ENCODE measurements at places on chromosomes 2 and 18. TPM values are rescaled to one million over a fixed set of nuclear protein-coding genes. Genes with fewer than 3 reads are reported as not detected.

- DNase-seq, result no peak
These were observed 68.5 kb upstream of the NFU1 start for GRCh38 chr2:69505710-69506109.

GRCh38 chr18:45009756-45010155 lies 329.1 kb downstream of the SETBP1 start:
- no peak for DNase-seq

DNA sequence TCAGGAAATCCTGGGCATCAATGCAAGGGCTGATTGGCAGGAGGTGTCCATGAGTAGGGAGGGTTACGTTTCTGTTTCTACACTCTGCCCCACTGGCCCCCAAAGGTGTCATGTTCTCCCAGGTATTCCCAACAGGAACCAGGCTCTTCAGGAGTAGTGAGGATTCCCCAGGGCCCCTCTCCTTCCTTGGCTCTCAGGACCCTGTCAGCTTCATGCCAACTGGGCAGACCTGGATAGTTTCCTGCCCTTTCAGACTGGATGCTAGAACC lies 480.6 kb upstream of the HS6ST1 start:
- no peak for DNase-seq

DNA sequence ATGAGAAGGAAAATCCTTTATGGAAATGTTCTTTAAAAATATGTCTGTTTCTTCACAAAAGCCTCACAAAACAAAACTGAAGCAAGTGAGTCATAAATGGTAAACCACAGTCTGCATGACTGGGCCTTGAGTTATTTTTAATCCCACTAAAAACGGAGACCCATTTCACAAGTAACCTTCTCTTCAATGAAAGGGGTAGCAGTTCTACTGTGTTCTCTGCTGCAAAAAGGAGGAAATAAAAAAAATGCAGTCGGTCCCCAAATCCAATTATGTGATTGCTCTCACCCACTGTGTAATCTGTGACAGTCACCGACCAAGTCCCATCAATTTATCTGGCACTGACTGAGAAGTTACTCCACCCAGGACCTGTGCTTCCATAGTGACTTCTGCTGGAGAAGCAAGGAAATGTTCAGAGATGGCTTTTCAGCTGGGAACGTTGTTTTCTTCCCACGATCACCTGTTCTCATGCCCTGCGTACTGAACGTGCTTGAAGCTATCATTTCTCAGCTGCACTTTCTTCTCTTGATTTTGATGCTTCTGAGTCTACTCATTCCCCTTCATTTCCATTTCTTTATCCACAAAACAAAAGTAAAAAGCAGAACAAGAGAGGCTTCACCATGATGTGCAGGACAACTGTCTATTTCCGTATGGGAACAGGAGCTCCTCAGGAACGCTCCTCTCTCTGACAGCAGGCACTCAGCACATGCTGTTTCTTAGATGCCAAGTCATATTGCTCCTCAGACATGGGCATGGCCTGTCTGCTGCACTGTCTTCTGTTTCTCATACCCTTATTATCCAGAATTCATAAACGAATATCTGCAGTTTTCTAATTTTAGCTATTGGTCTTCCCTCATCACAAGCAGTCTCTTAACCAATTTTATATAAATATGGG lies 80.0 kb upstream of the TMEM200C start:
- DNase-seq, result no peak

DNA sequence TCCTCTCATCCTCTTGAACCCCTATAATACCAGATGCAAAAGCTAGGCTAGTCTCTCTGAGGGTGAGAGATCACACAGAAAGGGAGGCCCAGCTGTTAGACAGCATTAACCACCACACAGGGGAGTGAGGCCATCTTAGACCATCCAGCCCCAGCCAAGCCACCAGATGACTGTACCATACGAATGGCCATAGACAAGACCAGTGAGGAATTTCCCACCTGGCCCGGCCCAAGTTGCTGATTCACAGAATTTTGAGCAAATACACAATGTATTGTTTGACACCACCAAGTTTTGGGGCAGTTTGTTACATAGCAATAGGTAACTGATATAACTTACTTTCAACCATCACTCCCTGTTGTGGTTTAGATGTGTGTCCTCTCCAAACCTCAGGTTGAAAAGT lies 98.2 kb upstream of the CTNNA2 start:
- no peak for DNase-seq

GRCh38 chr2:173402405-173402974 lies 47.8 kb downstream of the CDCA7 start:
- no peak for DNase-seq

GRCh38 chr2:43611987-43612894 lies 16.4 kb upstream of the THADA start:
- no peak for DNase-seq

Gene LIPG
- 1.5 TPM for total RNA-seq

Gene TIA1
- 121 TPM for total RNA-seq

DNA sequence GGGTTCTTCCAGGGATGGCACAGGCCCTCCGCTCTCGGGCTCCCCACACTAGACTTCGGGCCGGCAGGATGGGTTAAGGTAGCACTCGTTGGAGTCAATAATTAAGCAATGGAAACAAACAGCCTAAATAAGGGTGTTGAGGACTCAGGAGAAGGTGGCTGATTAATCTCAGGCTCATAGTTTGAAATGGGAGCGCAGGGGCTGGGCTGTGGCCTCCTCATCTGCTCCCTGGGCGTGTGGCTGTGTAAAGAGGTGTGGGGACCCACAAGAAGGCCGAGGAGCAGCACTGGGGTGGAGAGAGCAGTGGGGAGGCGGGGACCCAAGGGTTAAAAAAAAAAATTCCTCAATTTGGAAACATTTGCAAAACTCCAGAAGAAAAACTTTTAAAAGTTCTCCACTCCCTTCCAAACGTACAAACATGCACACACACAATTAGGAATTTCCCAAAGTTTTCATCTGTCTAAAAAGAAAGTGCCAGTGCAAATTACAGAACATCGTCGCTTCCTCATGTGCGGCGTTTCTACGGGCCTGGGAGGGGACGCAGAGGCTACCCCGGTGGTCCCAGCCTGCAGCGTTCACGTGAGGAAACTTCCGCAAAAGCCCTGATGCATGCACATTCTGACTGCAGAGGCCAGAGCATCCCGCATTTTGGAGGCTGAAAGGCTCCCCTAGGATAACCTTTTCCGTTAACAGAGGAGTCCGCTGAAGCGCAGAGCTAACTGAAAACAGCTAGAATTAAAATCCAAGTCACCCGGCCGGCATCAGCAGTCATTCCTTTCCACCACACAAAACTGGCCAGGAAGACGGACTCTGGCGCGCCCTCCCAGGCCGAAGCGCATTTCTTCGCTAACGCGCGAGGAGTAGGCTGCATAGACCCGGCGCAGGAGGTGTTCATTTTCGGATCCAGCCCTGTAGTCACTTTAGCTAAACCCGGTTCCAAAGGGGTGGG lies 1.0 kb upstream of the TUBB6 start:
- DNase-seq, result no peak

Gene PCARE
- not detected for total RNA-seq

DNA sequence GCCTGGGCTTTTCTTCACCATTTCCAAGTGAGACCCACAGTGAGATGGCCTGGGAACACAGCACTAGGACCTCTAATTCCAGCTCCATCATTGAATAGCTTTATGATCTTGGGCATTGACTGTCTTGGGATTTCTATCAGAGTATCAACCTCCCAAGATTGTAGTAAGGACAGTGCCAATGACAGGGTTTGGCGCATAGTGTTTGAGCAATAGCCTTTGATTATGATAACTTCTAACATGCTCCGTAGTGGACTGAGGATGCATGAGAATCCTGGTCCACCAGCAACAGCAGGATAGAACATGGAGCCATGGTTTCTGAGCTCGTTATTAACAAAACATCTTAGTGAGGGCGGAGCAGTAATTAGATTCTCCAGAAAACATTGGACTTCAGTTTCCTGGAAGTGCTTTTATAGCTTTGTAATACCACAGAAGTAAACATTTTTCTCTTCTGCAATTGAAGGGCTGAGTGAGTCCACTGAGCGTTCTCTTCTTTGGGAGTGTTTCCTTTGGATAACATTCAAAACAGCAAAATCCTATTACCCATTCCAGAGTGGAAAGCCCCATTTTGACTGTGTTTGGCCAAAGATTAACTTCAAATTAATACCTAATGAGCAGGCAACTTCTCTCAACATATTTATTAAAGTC lies 63.7 kb downstream of the IL1R2 start:
- DNase-seq, result no peak

DNA sequence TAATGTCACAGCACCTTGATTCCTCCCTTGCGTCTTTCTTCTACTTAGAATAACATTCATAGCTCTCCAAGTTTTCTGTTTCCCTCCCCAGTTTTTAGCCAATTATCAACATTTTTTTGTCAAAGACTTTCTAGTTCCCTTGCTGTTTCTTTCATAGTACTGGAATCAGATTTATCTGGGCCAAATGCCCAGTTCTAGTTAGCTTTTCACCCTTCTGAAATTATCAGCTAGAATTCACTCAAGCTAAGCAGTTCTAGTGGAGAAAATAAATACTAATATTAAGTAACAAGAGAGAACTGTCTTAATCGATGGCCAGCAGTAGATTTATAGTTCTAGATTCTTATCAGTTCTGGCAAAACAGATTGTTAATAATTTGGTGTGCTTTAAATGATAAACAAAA lies 36.2 kb downstream of the EFEMP1 start:
- DNase-seq, result no peak

Gene FEV
- total RNA-seq, result not detected

Gene LCT
- total RNA-seq, result not detected

- no peak for DNase-seq
These were observed 16.3 kb upstream of the GPR39 start for GRCh38 chr2:132400169-132400900.

GRCh38 chr18:79070486-79070885 lies 1.3 kb downstream of the ATP9B start:
- no peak for DNase-seq

Gene ADI1
- 38.0 TPM for total RNA-seq

GRCh38 chr2:12797815-12798214 lies 81.1 kb downstream of the TRIB2 start:
- DNase-seq, result no peak

- no peak for DNase-seq
These were observed 24.8 kb downstream of the SESTD1 start for GRCh38 chr2:179239838-179240237.

- no peak for DNase-seq
These were observed 13.6 kb downstream of the HOXD3 start for GRCh38 chr2:176170602-176171305.

GRCh38 chr2:201513271-201513670 lies 61.7 kb downstream of the STRADB start:
- no peak for DNase-seq

Gene RTP5
- total RNA-seq, result not detected

Gene OR6B2
- not detected for total RNA-seq

Gene INSIG2
- 27.7 TPM for total RNA-seq

Gene SERPINB13
- not detected for total RNA-seq

DNA sequence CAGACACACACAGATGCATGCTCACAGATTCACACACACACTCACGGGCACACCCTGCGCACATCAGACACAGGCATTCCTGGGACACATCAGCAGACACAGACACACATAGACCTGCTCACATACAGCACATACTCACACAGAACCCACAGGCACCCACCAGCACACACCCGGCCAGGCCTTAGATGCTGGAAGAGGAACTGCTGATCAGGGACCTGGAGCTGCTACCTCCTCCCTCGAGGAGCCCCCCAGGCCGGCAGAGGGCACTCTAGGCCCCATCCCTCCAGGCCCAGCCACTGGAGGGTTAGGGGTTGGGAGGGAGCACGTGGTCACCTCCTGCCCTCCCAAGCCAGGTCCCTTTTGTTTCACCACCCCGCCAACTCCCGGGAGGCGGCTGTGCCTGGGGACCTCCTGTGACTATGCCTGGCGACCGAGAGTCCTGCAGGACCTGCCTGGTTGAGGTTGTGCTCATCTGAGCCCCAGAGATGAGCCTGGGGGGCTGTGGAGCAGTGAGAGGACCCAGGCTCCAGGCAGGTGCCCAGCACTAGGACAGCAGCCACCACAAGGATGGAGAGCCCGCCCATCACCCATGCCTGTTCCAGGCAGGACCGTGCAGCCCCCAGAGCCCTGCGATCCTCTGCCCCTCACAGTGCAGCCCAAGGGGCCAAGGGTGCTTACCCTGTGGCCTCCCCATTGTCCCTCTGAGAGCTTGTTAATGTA lies 21.0 kb upstream of the PTMA start:
- DNase-seq, result no peak

GRCh38 chr2:2805263-2805662 lies 474.2 kb upstream of the MYT1L start:
- no peak for DNase-seq

DNA sequence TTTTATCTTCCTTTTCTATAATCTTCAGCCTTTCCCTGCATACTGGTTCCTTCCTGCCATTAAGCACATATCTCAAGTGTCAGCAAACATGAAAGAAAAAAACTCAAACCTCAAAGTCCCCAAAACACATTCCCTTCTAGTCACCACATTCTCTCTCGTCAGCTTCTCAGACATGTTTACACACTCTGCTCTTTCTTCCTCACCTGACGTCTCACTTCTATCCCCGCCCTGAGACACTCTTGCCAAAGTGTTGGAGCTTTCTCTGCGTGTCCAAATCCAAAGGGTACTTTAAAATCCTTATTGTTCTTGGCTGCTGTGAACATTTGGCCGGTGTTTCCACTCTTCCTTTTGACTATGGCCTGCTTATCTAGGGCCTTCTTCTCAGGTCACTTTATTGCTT lies 47.9 kb downstream of the SOX11 start:
- no peak for DNase-seq

- DNase-seq, result no peak
These were observed 156.4 kb downstream of the DSEL start for GRCh38 chr18:67359873-67360838.

Data from chondrocyte (in vitro differentiated cells).